T-helper 2 cell (primary cell): ENCODE measurements at places on chromosomes 1 and 21.
A peak's percentile ranks its signal among the peaks of the same experiment; 100 is the strongest.

DNA sequence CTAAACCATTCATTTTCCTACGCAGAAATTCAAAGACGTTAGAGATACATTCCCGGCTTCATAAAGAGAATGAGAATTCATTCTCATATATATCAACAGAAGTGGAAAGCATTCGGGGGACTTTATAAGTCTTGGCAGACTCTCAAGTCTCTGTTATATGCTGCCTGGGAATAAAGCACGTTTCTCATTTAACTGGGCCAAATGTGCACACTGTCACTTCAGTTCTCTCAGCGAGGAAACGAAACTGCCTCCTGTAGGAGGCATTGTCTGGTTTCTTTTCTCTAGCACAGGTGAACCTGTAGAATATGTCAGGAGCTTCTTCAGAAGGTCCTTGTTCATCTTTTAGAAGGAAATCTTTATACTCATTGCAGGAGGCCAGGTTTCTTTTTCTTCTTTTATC is 367.6 kb downstream of the PTBP2 start:
- DNase-seq: no peak

- DNase-seq: peak; percentile 60
These were observed 6.6 kb downstream of the SCAF4 start for GRCh38 chr21:31725202-31725839.

DNA sequence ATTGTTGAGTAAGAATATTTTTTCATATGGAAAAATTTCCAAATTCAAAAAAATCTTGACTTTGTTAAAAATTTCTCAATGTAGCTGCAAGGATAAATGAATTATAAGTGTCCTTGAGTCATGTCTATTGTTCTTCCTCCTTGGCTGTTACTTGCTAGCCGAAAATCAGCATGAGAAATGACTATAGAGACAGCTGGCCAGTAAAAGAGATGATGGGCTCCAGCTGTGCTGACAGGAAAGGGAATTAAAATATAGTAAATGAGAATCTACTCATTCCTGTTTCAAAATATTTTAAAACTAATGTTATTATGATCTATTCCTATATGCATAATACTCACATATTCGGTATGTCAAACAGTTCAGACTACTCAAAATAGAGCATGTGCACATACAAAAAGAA is 1292.6 kb downstream of the BRINP3 start:
- DNase-seq: no peak

- DNase-seq: peak; percentile 66
These were observed at the start of gene PTPN22 for GRCh38 chr1:113871597-113872113. Gene PTPN22, minus strand, starts transcription at chr1:113871712.

DNA sequence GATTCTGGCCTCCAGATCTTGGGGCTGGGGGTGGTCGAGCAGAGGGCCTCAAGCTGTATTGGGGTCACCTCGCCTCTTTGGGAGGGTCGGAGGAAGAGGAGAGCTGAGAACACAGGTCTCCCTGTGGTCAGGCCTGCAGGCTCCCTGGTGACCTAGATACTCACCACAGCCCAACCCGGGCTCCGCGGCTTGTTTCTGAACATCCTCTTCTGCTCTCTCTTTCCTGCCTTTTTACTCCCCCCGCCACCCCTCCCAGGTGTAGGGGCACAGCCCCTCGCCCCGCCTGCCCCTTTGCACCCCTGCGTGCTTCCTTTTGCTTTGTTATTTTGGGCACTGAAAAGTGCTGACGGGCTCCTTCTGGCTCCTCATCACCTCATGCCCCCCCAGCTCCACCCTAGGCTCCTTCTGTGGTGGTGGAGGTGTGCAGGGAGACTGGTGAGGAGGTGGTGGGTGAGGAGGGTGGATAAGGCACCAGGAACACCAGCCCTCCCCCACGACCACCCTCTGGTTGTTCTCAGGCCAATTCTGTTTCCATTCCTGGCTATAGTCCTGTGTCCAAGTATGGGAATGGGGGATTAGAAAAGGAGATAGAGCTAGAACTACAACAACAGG is 10.6 kb upstream of the LINGO4 start:
- no peak for DNase-seq

DNA sequence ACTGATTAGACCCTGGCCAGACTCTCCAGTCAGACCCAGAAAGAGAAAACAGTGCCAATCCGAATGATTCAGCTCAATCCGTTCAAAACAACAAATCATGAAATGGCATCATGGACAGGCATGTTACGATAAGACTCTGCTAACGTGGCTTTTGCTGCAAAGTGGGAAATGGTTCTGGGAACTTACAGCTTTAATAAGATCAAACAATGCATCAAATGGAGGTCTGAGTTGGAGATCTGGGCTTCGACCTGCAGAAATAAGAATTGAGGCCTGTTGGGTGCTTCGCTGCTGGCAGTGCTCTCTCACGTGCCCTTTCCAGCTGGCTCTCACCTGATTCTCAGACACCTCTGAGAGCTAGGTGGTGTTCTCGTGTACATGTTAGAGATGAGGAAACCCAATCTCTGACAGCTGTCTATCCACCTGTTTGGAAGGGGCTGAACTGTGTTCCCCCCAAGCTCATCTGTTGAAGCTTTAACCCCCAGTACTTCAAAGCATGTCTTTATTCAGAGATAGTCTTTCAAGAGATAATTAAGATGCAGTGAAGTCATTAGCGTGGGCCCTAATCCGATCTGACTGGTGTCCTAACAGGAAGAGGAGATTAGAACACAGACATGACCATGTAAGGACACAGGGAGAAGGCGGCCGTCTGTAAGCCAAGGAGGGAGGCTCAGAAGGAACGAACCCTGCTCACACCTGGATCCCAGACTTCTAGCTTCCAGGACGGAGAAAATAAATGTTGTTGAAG is 45.5 kb upstream of the ETS2 start:
- DNase-seq: no peak

DNA sequence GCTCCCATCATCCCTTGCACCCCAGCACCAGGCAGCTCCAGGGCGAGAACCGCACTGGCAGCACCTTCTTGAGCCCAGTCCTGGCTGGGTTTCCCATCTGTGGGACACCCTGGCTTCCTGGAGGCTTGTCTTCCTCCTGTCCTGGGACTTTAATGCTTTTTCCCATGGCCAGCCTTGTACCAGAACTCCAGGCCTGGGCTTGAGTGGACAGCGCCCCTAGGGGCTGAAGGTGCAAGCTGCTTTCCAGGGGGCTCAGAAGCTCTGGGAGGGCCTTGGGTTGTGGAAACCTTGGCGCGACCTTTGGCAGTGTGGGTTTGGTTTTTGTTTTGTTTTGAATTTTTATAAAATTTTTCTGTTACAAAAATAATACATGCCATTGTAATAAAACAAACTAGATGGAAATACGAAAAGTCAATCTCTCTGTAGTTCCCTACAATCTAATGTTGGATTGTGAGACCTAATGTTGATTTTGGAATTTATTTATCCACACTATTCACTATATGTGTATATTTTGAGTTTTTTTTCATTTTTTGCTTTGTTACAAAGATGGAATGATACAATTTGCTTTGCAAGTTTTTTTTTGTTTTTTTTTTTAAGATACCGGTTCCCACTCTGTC is 33.8 kb upstream of the RPL11 start:
- peak; percentile 16 for DNase-seq

GRCh38 chr1:91731815-91732214 is 154.1 kb downstream of the TGFBR3 start:
- peak; percentile 63 for DNase-seq

GRCh38 chr1:34128186-34128889 is 36.7 kb downstream of the CSMD2 start:
- DNase-seq: no peak

- DNase-seq: no peak
These were observed 35.3 kb upstream of the PAXBP1 start for GRCh38 chr21:32806810-32807386.
